Esophagus muscularis mucosa (tissue), 4 donors: ENCODE measurements at places on chromosomes 3 and 15.

GRCh38 chr15:100680726-100681125, 78.3 kb downstream of the ASB7 start:
- DNase-seq: peak; percentile 53

GRCh38 chr3:151459358-151459757, 1.5 kb downstream of the IGSF10 start:
- DNase-seq: no peak

GRCh38 chr3:136021803-136022202, 56.3 kb downstream of the PPP2R3A start:
- no peak for DNase-seq

DNA sequence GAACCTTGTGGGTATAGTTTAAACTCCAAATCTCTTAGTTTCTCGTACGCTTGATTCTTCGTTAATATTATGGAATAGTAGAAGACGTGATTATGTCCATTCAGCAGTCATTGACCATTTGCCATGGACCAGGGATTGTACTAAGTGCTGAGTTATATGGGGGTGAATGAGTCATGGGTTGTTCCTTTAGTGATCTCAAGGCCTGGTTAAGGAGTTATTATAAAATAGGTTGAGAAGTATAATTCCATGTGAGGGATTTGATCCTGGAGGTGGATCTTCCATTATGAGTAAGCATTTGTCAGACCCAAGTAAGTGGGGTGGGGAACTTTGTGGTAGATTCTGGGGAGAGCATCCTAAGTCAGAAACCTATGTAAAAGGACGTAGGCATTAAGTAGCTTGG, 15.4 kb downstream of the NR2C2 start:
- no peak for DNase-seq

- DNase-seq: no peak
Observed at GRCh38 chr3:181512787-181513186, 198.9 kb upstream of the SOX2 start.

DNA sequence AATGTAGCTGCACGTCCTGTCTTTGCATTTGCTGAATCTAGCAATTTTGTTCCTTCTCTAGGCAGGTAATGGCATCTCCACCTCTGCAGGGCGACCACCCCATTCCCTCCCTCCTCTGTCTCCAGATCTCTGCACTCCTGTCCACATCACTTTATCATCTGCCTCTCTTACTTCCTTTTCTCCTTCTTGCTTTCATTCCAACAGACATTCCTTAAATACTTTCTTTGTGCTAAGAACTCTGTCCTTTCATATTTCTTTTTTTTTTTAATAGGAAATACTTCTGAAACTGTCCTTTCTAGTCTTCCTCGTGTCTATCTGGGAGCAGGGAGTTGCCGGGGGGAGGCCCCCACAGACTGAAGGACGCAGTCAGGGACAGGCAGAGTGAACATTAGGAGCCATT, 7.2 kb downstream of the ITIH3 start:
- DNase-seq: no peak

DNA sequence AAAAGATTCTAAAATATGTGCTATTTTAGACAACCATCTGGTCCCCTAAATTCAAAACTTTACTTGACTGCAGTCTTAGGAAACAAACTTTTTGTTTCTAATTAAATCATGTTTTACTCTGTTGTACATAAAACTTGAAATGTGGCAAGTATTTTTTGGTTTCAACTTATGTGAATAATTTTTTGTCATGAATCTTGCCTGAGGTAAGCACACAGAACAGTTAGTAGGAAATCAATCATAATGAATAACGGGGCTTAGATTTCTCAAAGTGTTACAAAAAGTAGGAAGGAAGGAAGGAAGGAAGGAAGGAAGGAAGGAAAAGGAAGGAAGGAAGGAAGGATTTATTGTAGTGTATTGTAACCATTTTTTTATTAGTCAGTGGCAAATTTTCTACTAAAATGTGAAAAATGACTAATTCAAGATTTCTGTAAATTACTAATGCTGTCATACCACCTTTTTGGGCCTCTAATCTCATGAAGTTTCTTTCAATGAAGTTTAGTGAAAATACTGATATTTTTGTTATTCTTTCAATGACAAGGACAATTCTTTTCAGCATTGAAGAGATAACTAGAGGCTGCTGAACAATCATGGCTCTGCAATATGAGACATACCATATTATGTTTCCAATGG, 1689.2 kb downstream of the OTOL1 start:
- DNase-seq: no peak

DNA sequence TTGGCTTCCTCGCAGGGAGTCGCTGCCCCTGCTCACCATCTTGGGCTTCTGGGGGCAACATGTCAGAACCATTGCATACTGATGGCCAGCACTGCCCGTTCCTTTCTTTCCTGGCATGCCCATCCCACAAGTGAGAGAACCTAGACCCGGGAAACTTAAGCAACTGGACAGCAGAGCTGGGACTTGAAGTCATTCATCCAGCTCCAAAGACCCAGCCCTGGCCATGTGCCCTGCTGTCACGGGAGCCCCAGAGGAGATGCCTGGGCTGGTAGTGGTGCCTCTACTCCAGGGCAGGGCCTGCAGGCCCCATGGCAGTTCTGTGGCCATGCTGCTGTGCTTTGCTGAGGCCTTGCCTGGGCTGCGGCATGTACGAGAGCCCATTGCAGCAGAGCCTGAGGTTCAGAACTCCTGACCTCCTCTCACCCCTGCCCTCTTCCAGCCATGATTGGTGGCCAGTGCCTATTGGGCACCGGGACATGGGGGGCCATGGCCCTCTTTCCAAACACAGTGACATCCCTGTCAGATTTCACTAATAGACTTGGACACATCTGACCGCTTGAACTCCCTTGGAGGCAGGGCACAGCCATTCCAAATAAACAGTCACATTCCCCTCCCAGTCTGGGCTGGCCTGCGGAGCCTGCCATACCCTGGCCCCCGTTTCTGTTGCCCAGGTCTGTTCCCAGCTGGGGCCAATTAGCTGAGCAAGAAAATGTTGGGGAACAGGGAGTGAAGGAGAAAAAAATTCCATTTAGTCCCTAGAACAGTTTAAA, 115.9 kb downstream of the EEFSEC start:
- no peak for DNase-seq

DNA sequence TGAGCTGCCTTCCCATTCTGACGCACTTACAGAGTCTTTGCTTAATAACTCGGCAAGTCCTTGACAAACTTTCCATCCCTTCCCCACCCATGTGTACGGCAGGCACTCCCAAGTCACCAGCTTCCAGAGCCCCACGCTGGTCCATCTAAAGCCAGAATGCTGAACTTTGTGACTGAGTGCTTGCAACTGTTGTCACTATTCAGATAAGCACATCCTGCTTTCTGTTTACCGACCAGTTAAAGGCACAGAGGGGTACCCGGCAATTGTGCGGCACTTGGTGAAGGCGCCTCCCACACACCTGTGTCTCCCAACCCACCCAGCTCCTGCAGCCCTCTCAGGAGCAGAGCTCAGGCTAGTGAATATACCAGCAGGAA, 430.6 kb downstream of the FOXP1 start:
- DNase-seq: no peak

- no peak for DNase-seq
Observed at GRCh38 chr15:62809115-62809967, 233.2 kb upstream of the TPM1 start.

GRCh38 chr3:138946663-138947494, at the start of the genes FOXL2 and FOXL2NB:
FOXL2 (minus strand) TSS chr3:138947137; CDS start chr3:138946722, 415 bp downstream.
FOXL2NB (plus strand) TSS chr3:138947217; CDS start chr3:138947365, 148 bp downstream.
- no peak for DNase-seq

DNA sequence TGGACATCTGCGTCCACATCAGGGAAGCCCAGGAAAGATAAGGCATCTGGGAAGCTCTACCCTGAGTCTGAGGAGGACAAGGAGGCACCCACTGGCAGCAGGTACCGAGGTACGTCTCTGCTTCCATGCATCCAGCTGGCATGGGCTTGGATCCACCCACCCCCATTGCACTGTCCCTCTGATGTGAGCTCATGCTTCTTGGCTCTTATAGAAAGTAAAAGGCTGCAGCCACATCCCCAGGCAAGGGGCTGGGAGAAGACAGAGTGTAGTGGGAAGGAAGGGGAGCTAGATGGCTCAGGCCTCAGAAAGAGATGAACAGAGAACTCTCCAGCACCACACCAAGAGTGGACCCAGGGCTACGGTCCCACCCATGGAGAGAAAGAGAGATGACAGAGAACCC, 18.2 kb downstream of the PTH1R start:
- DNase-seq: no peak

DNA sequence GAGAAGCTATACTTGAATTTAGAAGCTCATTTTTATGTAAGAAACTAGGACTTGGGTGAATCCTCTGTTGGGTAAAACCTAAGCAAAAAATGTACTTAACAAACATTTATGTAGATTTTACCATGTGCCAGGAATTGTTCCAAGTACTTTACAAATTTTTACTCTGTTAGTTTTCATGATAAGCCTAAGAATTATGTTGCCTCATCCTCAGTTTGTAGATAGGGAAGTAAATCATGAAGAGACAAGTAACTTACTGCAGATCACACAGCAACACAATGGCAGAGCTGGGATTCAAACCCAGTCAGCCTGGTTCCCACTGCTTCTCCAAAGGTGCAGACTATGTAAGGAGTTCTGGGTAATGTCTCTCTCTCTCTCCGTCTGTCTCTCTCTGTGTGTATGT, 169.9 kb downstream of the DIPK2A start:
- no peak for DNase-seq

DNA sequence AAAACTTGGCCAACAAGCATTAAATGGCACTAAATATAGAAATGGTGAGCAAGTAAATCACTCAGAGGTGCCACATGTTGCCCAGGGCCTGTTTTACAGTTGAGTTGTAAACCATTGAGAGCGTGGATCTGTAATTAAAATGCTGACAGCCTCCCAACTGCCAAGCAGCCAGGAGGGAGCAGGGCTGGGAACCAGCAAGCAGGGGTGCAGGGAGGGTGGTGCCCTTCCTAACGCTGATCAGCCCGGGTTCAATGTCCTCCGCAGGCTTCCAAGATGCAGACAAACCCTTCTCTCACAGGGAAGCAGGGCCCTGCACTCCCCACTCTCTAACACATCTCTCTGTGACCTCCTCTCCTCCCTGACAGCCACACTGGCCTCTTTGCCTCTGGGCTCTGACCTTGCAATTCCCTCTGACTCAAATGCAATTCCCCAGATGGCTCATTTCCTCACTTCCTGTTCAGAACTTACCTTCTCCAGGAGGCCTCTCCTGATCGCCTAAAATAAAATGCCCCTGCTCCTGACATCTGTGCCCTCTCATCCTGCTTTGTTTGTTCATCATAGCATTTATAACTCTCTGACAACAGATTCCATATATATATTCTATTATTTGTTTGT, 40.0 kb downstream of the WNT7A start:
- DNase-seq: no peak

GRCh38 chr3:197021231-197021630, 8.4 kb downstream of the MELTF start:
- DNase-seq: no peak

DNA sequence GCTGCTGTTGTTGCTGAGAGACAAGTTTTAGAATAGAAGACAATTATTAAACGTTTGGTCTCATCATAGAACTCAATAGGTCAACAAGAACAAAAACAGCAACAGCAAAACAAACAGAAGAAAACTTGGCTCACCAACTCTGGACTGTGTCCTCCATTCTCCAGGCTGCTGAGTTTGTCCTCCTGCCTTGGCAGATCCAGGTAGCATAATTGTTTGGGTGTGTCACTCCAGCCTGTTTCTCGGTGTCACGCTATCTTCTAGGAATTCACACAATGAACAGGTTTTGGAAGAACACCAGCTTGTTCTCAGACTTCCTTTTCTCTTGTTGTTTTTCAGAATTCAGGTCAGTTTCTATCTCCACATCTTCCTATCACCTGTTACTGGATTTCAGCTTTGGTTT, 34.7 kb downstream of the ARRDC4 start:
- DNase-seq: no peak

- DNase-seq: no peak
Observed at GRCh38 chr15:69116391-69116790, 44.0 kb upstream of the GLCE start.

- no peak for DNase-seq
Observed at GRCh38 chr3:50304601-50305000, 1.2 kb upstream of the HYAL1 start.

- DNase-seq: peak; percentile 78
Observed at GRCh38 chr3:38575279-38575843, 74.1 kb downstream of the SCN5A start.

- DNase-seq: no peak
Observed at GRCh38 chr3:195829897-195830254, 18.1 kb upstream of the MUC4 start.

GRCh38 chr3:13277196-13277813, 142.8 kb downstream of the NUP210 start:
- no peak for DNase-seq

GRCh38 chr3:28118087-28118486, 123.3 kb upstream of the CMC1 start:
- DNase-seq: no peak

DNA sequence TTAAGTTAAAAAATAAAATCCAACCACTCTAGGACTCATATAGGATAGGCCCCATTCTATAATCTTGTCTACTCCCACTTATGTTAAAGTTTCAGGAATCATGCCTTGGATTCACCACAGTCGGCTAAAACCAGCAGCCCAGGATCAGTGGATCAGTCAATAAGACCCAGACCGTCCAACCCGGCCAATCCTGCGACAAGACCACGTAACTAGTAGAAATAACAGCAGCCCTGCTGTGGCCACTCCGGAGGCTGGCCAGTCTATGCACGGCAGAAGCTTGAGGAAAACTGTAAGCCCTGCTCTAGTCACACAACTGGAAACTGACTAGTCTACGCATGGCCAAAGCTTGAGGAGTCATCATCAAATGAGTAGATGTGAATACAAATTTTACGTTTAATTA, 12.8 kb upstream of the SLC9C1 start:
- no peak for DNase-seq

DNA sequence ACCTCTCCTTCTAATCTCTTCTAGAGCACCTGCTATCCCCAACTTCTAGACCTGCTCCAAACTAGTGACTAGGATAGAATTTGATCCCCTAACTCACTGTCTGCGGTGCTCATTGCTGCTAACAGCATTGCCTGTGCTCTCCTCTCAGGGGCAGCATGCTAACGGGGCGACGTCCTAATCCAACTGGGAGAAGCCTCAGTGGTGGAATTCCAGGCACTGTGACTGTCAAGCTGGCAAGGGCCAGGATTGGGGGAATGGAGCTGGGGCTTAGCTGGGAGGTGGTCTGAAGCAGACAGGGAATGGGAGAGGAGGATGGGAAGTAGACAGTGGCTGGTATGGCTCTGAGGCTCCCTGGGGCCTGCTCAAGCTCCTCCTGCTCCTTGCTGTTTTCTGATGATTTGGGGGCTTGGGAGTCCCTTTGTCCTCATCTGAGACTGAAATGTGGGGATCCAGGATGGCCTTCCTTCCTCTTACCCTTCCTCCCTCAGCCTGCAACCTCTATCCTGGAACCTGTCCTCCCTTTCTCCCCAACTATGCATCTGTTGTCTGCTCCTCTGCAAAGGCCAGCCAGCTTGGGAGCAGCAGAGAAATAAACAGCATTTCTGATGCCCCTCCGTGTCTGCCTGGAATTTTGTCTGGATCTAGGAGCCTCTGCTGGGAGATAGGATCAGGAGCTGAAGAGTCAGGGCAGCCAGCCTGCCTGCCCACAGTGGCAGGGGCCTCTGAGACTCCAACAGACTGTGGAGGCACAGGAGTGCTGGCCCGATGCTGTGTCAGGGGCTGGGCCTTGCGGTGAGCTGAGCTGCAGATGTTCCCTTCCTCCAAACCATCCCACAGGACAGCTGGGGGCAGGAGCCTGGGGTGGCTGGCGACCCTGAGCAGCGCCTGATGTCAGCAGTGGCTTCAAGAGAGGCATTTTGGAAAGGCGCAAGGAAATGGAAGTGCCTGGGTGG, 3.0 kb downstream of the ISLR start:
- no peak for DNase-seq

GRCh38 chr3:41173926-41174885, 25.1 kb upstream of the CTNNB1 start:
- no peak for DNase-seq
